ENCODE measurements at places on chromosomes 6 and 20.

GRCh38 chr6:18990059-18990978 is 603.2 kb downstream of the RNF144B start:
- DNase-seq = no peak

- DNase-seq = peak; percentile 95
Measured at GRCh38 chr6:164322533-164322932, 908.0 kb downstream of the QKI start.

GRCh38 chr6:28336284-28337120 is 554 bp upstream of the ZSCAN31 start:
- peak; percentile 51 for DNase-seq

GRCh38 chr20:53077373-53078205 is 105.4 kb downstream of the TSHZ2 start:
- no peak for DNase-seq

GRCh38 chr6:30876039-30876730 is 8.1 kb upstream of the DDR1 start:
- peak; percentile 75 for DNase-seq

GRCh38 chr6:140909156-140909555 is 1223.6 kb upstream of the GJE1 start:
- DNase-seq = peak; percentile 25

DNA sequence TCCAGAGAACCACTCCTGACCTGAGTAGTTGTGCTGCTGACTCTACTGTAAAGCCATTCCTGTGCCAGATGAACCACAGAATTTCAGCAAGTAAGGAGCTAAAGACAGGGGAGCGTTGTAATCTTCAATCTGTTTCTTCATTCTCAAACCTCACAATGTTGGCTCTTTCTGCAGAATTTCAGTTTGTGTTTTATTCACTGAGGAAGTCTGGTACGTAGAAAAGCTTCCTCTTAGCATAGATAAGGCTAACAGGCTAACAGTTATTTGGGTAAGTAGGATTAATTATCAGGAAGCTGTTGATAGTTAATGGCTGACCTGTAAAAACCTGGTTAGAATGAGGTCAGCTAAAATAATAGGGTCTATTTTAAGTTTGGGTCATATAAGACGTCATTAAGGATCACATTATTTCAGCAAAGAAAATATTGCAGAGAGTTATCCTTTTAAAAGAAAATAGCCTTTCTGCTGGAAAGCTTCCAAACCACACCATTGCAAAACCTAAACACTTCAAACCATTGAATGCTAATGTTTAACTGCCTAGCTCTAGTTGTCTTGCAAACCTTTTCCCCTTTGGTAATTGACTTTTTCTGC is 14.1 kb upstream of the TENT5A start:
- DNase-seq = peak; percentile 88
